ENCODE measurements at places on chromosomes 11 and 22.

DNA sequence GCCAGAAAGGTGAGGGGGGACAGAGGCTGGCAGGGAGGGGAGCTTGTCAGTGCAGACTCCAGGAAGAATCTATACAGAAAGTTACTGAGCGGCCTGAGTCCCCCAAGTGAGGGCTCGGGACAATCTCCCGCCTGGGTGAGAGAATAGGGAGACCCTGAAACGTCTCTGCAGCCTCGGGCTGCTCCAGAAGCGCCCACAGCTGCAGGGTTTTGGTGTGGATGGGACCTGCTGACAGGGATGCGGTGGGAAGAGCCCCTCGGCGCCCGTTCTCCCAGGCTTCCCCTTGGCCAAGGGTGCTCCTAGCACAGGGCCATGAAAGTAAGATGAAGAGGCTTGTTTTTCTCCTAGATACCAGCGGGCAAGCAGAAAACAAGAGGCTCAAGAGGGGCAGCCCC lies 743 bp upstream of the RCE1 start:
- no peak for DNase-seq

DNA sequence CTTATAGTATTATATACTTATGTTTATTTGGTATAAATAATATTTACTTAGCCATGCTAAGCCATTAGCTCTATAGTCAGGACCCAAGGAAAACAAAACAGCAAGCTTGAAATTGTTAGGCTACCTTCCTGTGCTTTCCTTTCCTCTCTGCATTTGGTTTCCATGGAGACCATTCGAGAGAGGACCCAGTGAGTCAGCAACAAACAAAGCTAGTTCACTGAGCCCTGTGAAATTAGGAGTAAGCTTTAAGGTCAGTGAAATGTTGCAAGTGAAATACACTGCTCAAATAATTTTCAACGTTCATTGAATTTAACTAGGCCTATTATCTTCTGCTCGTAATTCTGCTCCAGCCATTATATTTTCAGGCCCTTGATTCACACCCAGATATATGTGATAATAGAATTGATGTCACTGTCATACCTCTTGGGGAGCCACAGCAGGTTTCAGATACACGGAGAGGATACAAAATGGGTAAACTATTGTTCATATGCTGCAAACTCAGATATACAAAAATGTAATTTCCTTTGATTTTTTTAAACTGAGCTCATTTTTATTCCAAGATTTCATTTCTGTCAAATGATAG lies 9.1 kb upstream of the OR10D3 start:
- DNase-seq: peak; percentile 91

GRCh38 chr11:63504933-63505586 lies 824 bp upstream of the LGALS12 start:
- DNase-seq: no peak

- peak; percentile 44 for DNase-seq
These were observed 407.3 kb upstream of the CCDC90B start for GRCh38 chr11:83693306-83693992.

- DNase-seq: no peak
These were observed 29.5 kb downstream of the DNHD1 start for GRCh38 chr11:6526411-6527135.

GRCh38 chr11:65133724-65134123 lies 595 bp downstream of the SYVN1 start:
- DNase-seq: no peak

DNA sequence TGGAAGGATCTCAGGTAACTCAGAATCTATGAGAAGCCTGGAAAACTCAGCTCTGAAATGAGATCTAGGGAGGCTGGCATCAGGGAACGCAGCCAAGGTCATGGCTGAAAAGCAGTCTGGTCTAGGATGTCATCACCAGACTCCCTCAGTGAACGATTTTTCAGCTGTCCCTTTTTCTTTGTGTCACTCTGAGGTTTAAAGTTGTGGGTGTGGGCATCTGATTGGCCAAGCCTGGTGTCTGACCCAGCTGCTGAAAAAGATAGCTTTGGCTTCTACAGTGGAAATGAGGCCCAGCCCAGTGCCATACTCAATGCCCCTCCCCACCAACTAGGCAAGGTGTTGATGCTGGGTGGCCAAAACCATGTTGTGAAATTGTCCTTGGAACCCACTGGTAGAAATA lies 14.5 kb downstream of the RPS3 start:
- no peak for DNase-seq

GRCh38 chr11:43924112-43924855 lies 18.2 kb upstream of the C11orf96 start:
- peak; percentile 53 for DNase-seq

DNA sequence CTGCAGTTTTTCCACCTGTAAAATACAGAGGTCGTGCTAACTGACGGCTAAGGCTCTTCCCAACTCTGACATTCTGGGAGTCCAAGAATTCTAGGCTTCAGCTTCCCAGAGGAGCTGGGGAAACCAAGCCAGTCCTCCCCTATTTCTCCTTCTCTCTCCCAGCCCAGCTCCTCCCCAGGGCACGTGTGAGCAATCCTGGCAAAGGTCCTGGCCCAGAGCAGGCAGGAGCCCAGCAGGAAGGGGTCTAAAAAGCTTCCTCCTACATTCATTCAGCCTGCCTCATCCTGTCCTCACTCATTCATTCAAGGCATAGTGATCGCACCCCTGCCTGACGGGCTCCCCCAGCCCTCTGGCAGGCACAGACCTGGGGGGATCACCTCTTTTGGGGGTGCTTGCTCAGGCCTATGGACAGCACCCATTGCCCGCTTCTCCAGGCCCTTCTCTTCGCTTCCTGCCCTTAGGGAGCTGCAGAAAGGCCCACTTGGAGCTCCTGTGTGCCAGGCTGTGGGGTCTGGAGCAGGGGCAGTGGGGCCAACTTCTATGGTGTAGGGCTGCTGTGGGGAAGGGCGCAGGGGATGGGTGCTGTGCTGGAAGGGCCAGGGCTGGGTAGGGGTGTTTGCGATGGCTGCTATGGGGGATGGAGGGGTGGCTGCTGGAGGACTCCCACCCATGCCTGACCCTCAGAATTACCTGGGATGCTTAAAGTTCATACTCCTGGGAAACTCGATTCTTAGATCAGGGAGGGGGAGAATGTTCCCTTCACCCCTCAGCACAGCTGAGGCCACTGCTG lies 9.8 kb downstream of the KCNC1 start:
- DNase-seq: no peak

GRCh38 chr11:124920870-124921609 lies 2.0 kb downstream of the HEPN1 start:
- peak; percentile 83 for DNase-seq

GRCh38 chr22:41311487-41311886 lies 10.2 kb downstream of the ZC3H7B start:
- DNase-seq: no peak

DNA sequence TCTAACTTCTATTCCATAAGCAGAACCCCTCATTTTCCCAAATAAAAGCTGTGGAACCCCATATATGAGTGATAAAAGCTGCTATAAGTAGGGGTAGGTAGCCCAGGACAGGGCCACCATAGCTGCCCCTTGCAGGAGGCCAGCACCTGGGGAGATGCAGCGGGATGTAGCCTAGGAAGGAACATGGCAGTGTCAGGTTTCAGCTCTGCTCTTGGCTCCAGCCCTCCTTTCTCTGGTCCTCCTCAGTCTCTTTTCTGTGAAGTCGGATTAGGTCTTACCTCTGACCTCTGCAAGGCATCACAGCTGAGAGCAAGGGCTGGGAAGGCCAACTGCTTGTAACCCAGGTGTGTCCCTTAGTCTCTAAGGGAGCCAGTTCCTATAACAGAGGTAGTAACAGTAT lies 135.6 kb downstream of the NAV2 start:
- DNase-seq: peak; percentile 24

- no peak for DNase-seq
These were observed 5.0 kb downstream of the SLC1A2 start for GRCh38 chr11:35414311-35414710.

GRCh38 chr11:89489930-89490329 lies 1.2 kb downstream of the NOX4 start:
- no peak for DNase-seq

DNA sequence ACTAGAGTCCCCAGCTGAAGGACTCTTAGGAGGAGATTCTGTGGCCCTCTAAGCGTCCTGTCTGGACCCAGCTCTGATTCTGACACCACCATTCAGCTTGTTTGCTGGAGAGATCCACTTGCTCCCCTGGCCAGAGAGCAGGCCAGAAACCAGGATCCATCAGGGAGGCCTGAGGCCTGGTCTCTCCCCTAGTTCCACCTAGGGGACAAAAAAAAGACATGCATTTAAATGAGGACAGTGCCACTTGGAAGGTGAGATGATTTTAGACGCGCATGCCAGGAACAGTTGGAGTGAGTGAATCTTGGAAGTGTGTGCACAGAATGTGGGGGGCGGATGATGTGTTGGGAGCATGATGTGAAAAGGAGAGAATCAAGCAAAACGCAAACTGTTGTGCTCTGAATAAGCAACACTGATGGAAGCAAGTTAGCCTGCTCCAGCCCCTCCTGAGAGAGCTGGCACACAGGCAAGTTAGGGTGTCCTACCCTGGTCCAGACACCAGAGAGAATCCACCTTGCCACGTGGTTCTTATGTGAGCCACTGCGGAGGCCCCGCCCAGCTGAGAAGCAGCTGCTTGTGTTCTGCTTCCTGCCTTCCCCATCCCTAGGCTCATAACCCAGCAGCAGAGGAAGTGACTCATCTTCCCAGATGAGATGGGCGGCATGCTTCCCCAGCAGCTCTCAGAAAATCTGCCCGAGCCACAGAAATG lies 8.0 kb upstream of the SLCO2B1 start:
- DNase-seq: peak; percentile 54

DNA sequence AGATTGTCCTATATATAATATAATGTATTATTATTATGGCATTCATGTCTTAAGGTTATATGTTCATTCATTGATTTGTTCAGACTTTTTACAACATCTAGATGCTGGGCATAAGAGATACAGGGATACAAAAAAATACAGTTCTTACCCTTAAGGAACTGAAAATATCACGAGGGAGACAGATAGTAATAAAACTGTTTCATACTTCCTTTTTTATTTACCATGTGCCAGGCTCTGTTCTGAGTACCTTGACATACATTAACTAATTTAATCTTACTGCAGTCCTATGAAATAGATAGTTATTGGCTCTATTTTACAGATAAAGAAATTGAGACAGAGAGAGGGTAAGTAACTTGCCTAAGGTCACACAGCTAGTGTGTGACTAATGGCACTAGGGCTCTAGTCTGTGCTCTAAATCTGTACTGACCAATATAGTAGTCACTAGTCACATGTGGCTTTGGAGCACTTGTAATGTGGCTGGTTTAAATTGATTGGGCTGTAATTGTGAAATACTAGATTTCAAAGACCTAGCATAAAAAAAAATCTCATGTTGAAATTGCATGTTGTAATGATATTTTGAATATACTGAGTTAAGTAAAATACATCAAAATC lies 21.3 kb downstream of the TRIM44 start:
- DNase-seq: no peak

GRCh38 chr11:73018856-73019255 lies 123.3 kb downstream of the FCHSD2 start:
- DNase-seq: no peak

GRCh38 chr11:111851636-111852035 lies 19.7 kb downstream of the ALG9 start:
- peak; percentile 32 for DNase-seq

- DNase-seq: no peak
These were observed 28.9 kb downstream of the RAB39A start for GRCh38 chr11:107957109-107957588.

DNA sequence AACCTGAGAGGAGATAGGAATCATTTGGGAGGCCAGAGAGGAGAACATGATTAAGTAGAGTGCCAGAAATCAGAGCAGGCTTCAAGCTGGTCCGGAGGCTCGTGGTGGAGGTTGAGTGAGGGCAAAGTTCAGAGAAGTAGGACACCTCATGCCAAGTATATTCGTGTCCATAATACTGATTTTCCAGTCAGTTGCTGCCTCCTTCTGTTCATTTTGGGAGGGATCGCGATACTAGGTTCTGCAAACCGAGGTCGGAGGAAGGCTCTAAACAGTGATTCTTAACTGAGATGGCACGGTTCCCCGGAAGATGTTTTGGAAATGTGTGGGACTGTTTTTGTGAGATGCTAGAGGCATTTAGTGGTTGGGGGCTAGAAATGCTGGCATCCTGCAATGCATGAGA lies 13.6 kb upstream of the CD3E start:
- peak; percentile 70 for DNase-seq

- DNase-seq: peak; percentile 71
These were observed 18.1 kb upstream of the JAM3 start for GRCh38 chr11:134050541-134051383.

GRCh38 chr11:71327156-71328085 lies 75.0 kb upstream of the SHANK2 start:
- no peak for DNase-seq

DNA sequence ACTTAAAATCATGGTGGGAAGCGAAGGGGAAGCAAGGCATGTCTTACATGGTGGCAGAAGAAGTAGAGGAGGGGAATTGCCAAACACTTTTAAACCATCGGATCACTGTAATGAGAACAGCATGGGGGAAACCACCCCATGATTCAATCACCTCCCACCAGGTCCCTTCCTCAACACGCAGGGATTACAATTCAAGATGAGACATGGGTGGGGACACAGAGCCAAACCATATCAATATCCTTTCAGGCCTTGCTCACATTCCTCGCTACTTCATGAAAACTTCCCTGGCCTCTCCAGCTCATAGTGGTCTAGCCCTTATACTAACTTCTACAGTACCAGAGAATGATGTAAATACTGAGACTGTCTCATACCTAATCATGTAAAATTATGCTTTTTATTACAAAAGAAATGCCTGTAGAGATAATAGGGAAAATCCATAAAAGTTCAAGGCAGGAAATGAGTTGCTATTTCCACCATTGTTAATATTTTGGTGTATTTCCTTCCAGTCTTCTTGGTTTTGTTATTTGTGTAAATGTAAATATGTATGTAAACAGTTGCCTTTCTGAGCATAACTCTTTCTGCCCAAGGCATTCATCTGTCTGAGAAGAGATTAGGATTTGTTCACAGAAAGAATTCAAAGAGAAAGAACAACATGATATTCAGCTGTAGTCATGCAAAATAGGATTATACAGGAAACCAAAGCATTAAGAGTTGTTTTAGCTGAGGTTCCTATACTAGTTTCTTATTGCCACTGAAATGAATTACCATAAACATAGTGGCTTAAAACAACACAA lies 104.3 kb upstream of the LDLRAD3 start:
- no peak for DNase-seq

DNA sequence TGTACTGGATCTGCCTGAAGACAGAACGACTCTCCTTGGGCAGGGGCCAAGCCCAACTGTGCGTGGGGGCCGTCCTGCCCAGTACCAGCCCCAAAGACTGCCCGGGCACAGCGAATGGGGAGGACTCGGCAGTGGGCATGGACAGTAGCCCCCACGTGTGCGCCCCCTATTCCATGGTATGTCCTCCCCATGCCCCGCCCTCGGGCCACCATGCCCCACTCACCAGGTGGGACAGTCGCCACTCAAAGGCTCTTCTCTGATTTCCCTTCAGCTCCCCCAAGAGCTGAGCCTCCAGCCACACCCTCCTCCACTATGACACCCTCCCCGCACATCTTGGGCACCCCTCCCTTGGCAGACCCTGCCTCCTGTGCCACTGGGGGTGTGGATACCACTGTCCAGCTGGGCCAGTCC lies 43.5 kb downstream of the GNB1L start:
- DNase-seq: no peak

DNA sequence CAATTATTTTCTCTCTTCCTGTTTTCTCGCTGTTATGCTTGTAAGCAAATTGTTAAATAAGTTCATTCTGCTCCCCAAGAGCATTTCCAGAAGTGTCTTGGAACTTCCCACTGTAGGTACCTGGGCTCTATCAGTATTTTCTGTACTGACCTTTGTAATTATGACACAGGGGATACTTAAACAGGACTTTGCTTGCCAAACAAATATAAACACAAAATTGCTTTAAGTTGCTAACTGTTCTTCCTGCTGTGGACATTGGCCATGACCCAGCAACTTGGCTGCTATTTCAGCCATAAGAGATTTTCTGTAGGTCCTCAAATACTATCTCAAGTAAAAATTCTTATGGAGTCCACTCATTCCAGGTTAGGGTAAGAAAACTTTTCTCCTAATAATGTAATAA lies 30.1 kb downstream of the SYT9 start:
- DNase-seq: no peak

Measured in GM23338 (cell line).